ENCODE measurements at places on chromosomes 2 and 18.

DNA sequence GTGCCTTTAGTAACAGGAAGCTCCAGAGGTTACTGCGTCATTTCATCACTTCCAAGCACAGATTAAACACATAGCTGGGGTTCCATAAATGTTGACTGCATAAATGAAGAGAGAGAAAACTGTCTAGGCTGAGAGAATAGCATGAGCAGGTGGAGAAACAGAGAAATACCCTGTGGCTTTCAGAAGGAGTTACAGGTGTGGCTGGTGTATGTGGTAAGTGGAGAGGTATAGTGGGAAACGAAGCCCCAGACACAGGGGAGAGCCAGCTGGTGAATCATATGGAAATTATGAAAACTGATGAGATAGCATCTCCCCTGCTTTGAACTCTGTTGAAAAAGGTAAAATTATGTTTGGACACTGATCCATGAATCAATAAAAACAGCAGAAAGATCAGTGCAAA lies 807.4 kb upstream of the POU3F3 start:
- no peak for DNase-seq

GRCh38 chr2:164661349-164661748 lies 40.1 kb upstream of the GRB14 start:
- no peak for DNase-seq

DNA sequence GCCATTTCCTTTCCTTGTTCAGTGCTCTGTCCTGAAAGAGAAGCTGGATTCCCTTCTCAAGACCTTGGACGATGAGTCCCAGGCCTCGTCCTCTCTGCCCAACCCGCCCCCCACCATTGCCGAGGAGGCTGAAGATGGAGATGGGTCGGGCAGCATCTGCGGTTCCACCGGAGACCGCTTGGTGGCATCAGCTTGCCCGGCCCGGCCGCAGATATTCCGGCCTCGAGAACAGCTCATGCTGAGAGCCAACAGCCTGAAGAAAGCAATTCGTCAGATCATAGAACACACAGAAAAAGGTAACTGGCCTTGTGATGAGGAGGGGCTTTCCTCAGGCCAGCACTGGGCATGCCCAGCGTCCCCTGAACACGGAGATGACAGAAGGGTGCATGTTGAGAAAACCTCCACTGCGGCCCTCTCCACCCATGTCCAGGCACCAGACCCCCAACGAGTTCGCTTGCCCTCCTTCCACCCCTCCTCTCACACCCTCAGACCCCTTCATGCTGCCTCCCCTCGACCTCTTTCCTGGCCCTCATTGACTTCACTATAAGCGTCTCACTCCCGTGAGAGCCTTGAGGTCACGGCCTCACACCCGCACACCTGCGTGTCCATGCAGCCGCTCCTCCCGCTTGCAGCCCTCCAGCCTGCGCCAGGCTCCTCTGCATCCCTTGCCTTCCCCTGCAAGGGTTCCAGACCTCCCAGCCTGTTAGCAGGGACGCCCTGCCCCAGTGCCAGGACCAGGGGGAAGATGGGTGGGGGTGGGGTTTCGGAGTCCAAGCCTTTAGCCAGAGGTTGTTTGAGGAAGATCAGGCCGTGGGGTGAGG lies 95.0 kb downstream of the DGKD start:
- peak; percentile 81 for DNase-seq

DNA sequence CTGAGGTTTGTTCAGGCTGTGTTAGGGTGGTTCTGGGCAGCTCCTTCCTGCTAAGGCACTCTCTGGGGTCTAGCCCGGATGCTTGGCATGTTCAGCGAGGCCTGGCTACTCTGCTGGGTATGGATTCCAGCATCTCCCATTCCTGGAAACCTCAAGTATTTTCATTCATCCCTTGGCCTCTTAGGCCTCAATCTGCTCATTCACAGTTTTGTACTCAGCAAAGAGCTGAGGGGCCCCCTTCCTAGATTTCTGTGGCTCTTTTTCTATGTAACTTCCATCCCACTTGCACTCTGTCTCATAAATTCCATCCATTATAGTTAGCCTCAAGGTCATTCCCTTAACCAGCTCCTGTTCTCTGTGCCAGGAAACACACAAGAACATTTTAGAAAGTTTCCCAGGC lies 798.8 kb upstream of the HS6ST1 start:
- DNase-seq, result no peak

- DNase-seq, result no peak
Observed at GRCh38 chr18:22505141-22505591, 87.5 kb upstream of the CTAGE1 start.

All from WTC11 (cell line).